ENCODE measurements at places on chromosomes 6 and 20.

DNA sequence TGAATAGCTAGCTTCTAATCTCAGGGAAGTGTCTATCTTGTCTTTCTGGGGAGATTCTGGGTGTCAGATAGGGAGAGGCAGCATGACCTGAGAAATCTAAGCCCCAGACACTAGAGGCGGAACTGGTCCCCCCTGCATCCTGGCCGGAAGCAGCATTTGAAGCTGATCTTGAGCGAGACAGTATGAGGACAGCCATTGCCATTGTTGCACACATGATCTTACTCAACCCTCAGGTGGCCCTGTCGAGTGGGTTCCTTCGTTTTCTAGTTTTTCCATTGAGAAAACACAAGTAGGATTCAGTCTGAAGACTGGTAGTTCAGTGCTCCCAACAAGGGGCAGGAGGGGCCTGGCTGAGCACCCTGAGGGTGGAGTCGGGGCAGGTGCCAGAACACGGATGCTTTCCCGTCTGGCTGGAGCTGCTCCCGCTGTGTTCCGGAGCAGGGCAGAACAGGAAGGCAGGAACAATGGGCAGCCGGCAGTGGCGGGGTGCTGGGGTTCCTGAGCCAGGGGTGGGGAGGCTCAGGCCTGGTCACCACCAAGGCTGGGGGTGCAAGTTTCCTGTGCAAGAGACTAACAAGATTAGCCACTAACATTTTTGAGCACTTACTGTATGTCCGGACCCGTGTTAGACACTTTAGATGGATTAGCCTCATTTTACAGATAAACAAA is 7.9 kb upstream of the SDCBP2 start:
- no peak for DNase-seq

- no peak for DNase-seq
These were observed 105.3 kb upstream of the KCNG1 start for GRCh38 chr20:51128198-51128597.

- no peak for DNase-seq
These were observed 67.7 kb downstream of the AKAP12 start for GRCh38 chr6:151307501-151307900.

GRCh38 chr6:1904466-1904799 is 294.7 kb downstream of the FOXC1 start:
- DNase-seq: no peak

DNA sequence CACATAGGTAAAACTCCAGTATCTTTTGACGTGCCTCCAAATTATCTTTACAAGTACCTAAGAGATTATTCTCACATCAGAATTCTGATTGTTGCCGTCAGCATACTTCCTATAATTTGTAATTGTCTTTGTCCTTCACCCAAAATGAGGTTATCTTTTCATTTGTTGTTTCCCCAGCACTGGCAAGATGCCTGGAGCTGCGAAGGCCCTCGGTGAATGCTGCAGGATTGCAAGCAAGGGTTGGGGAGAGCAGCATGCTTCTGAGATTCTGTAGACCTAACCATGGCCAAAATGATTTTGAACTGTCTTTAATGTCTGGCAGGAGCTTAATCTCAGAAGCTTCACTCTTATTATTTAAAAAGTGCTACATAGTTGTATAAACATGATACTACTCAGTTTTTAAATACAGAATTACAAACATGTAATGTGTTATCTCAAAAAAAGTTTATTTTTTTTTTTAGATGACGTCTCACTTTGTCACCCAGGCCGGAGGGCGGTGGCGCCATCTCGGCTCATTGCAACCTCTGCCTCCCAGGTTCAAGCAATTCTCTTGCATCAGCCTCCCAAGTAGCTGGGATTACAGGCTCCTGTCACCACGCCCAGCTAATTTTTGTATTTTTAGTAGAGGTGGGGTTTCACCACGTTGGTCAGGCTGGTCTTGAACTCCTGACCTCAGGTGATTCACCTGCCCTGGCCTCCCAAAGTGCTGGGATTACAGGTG is 88.7 kb downstream of the ELOVL5 start:
- no peak for DNase-seq
